ENCODE measurements at places on chromosomes 2 and 18. TPM values are rescaled to one million over a fixed set of nuclear protein-coding genes. Genes with fewer than 3 reads are reported as not detected.

The OSBPL6 gene
- total RNA-seq, result 0.91 TPM

The MRPL19 gene
- total RNA-seq, result 55.6 TPM

- H3K27me3 ChIP-seq, result no peaks in the 10 kb centered on the region
- no peak for DNase-seq
- no peaks in the 10 kb centered on the region for H3K4me1 ChIP-seq
- H3K27ac ChIP-seq, result no peak overlapping the region
- no peaks in the 10 kb centered on the region for H3K36me3 ChIP-seq
- H3K4me3 ChIP-seq, result no peak overlapping the region
These were observed 79.8 kb upstream of the CYRIA start for GRCh38 chr2:16745466-16745865.

DNA sequence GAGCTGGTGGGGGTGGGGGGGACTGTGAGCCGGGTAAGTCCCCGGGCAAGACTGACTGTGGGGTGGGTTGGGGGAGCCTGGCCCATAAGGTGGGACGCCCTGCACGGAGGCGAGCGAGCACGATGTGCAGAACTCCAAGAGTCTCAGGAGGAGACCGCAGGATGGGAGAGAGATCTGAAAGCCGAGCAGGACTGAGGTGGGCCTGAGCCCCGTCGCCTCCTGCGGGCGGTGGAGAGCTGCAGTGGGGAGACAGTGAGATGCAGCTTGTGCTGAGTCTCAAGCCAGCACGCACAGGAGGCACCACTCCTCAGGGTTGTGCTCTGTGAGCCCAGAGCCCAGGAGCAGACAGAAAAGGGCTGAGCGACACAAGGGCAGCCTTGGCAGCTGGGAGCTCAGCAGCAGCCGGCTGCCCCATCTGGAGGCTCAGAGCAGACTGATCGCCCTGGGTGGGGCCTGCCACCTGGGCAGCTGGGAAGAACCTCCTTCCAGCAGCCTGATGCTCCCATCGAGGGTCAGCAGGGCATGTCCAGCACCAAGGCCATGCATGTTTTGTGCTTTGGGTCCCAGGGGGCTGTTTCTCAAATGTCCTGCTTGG lies 15.9 kb downstream of the ARHGEF4 start:
- H3K36me3 ChIP-seq, result no peaks in the 10 kb centered on the region
- no peaks in the 10 kb centered on the region for H3K27me3 ChIP-seq
- H3K27ac ChIP-seq, result no peak overlapping the region
- no peak overlapping the region for H3K4me3 ChIP-seq
